Dermis blood vessel endothelial cell (primary cell): ENCODE measurements at places on chromosomes 5 and 9. TPM values are rescaled to one million over a fixed set of nuclear protein-coding genes. Genes with fewer than 3 reads are reported as not detected.

The SURF2 gene
- 11.2 and 11.7 TPM in 2 replicates for total RNA-seq

- DNase-seq, result no peak
Measured at GRCh38 chr9:104074876-104075275, 19.2 kb upstream of the SMC2 start.

- DNase-seq, result peak; percentile 24
Measured at GRCh38 chr9:16516891-16517290, 353.6 kb downstream of the BNC2 start.

DNA sequence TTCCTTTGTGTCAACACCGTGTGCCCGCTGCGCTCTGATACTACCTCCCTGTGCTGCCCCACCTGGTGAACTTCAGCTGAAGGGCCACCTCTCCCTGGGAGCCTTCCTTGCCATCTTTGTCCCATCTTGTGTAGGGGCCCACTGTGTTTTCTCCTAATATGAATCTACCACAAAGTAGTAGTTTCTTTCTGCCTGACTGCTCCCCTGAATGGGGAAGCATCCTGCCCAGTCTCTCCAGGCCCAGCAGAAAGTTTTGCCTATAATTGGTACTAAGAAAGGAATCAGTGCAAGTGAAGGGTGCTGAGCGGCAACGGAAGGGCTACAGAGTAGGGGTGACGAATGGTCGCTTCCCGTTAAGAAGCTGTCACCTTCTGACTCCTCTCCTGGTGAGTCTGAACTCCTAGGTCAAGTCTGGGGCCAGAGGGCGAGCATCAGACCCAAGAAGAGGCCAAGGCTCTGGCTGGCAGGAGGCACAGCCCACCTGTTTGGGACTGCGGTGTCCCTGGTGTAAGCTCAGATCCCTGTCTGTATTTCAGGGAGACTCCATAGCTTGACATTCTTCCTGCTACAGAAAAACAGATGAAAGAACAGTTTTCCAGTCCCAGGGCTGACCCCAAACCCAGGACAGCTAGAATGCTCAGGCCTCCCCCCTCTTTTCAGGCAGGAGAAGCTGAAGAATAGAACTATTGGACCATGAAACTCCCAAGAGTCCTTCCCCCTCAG is 24.1 kb downstream of the WWC1 start:
- no peak for DNase-seq
